ENCODE measurements at places on chromosomes 4 and X. TPM values are rescaled to one million over a fixed set of nuclear protein-coding genes. Genes with fewer than 3 reads are reported as not detected.

The FRG2 gene
- not detected for total RNA-seq

The MYL5 gene
- total RNA-seq = 13.4 TPM

The ASB11 gene
- not detected for total RNA-seq

The MAGEA2B gene
- total RNA-seq = not detected

GRCh38 chr4:91288702-91289311, 1015.0 kb upstream of the GRID2 start:
- no peak for DNase-seq

The GCNA gene
- 5.3 TPM for total RNA-seq

GRCh38 chr4:1570291-1571164, 113.6 kb downstream of the FAM53A start:
- no peak for DNase-seq

GRCh38 chr4:147526272-147526654, 45.4 kb downstream of the EDNRA start:
- no peak for DNase-seq

- peak; percentile 48 for DNase-seq
These were observed 8.1 kb downstream of the RIPPLY1 start for GRCh38 chrX:106894978-106895452.

The FAM9B gene
- total RNA-seq = not detected

The SPARCL1 gene
- not detected for total RNA-seq

- DNase-seq = no peak
These were observed 13.4 kb downstream of the SLC10A7 start for GRCh38 chr4:146508229-146508939.

DNA sequence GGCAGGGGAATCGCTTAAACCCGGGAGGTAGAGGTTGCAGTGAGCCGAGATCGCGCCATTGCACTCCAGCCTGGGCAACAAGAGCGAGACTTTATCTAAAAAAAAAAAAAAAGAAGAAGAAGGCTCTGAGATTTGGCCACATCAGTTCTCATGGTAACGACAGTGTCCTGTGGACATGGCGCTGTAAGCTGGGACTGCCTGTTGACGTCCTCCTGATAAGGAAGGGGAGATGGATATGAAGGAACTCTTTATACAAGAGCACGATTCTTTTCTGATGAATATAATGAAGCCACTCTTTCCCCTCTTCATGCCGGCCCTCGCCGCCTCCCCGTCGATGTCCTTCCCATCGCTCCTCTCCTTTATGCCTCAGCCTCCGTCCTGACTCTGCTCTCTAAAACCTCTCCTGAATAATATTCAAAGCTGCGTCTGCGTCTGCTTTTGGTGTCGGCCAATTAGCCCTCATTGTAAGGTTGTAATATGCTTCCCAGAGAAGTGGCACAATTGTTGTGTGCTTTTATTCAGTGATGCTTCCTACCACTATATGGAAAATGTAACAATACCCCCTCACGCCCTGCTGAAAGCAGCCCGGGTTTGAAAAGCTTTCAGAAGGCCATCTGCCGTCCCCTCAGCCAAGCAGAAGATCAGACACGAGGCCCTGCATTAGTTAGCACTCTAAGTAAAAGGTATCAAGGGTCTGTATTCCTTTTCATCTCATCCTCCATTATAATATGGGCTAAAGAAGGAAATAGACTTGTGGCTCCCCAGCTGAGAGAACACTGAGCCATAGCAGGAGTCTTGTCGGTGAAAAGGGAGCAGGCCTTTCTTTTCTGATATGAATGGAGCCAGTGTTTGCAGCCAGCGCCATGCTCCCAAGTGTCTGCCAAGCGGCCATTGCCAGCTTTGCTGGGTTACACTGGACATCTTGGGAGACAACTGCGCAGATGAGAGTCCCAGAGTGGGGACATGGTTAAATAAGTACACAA, 22.1 kb upstream of the SCOC start:
- no peak for DNase-seq

DNA sequence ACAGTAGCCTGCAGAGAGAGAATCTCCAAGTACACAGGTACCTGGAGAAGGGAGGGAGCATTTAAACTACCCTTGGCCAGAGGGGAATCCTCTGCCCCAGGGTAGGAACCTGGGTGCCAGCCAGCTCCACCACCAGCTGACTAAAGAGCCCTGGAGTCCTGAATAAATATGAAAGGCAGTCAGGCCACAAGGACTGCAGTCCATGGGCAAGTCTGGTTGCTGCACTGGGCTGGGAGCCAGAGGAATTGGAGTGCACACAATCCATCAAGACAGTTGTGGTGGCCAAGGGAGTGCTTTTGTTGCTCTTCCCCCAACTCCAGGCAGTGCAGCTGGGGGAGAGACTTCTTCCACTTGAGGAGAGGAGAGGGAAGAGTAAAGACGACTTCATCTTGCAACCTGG, 172.5 kb downstream of the HNRNPD start:
- no peak for DNase-seq

The FAM156B gene
- 40.3 TPM for total RNA-seq

GRCh38 chr4:168787801-168788595, 222.1 kb downstream of the CBR4 start:
- DNase-seq = no peak

The SHROOM4 gene
- not detected for total RNA-seq

- DNase-seq = peak; percentile 81
These were observed 10.5 kb upstream of the ZCCHC13 start for GRCh38 chrX:74293343-74293946.

DNA sequence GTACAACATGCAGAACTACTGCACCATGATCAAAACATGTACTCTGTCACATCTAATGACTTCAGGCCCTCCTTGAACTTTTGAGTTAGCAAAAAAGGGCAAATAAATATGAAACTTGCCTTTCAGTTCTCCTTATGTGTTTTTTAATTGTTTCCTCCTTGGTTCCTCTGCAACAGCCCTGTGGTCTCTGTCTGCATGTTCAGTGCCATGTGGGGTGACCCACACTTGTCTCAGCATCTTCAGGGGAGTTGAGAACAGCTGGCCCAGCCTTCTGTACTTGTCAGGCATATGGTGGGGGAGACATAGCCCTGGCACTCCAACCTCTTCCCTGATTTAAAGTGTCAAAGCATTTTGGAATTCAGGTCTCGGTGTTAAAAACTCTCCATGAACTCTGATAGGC, 188.0 kb upstream of the PGRMC2 start:
- DNase-seq = no peak

The MAGEB2 gene
- total RNA-seq = 60.3 TPM

The TIGD4 gene
- total RNA-seq = 1.8 TPM

DNA sequence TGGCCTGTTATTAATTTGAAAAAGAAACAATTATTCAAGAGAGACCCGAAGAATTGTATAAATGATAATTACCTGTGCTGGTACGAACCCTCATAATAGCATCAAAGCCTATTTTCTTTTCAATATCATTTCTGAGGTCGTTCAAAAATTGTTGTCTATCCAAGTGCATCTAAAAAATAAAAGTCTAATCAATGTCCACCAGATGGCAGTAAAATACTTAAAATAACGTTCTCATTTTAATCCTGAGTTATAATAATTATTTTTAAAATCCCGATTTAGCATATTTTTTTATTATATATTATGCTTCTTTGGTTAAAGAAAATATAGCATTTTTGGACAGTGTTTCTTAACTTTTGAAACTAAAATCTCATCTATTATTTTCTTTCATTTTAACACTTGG, 55.7 kb downstream of the METTL14 start:
- DNase-seq = no peak

GRCh38 chr4:111754003-111754402, 391.3 kb upstream of the FAM241A start:
- DNase-seq = no peak

Data from NCI-H460 (cell line).